ENCODE measurements at places on chromosomes 13 and 19.
A peak's percentile ranks its signal among the peaks of the same experiment; 100 is the strongest.

- no peak for DNase-seq
Observed at GRCh38 chr13:60629158-60629557, 232.1 kb downstream of the TDRD3 start.

DNA sequence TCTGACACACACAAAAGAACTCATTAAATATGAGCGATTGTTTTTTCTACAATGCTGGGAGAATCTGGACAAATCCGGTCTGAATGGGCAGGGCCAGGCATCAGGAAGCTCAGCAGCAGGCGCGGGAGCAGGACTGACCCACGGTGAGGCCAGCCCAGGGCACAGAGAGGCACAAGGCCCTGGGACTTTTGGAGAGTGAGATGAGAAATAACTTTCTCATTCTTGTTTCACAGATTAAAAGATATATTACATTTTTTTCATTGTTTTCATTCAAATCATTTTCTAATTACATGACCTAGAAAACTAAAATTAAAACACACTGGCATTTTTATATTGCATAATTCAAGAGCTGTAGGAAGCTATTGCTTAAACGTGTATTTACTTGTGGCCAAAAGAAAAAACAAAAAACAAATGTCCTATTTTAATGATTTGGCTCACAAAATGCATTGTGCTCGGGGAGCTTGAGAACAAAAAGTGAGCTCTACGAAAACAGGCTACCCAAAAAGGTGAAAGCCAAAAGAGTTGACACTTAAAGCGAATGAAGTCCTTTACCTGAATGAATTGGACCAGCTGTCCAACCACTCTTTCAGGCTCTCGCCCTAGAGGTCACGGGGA is 133.1 kb downstream of the TNFRSF19 start:
- DNase-seq = no peak

DNA sequence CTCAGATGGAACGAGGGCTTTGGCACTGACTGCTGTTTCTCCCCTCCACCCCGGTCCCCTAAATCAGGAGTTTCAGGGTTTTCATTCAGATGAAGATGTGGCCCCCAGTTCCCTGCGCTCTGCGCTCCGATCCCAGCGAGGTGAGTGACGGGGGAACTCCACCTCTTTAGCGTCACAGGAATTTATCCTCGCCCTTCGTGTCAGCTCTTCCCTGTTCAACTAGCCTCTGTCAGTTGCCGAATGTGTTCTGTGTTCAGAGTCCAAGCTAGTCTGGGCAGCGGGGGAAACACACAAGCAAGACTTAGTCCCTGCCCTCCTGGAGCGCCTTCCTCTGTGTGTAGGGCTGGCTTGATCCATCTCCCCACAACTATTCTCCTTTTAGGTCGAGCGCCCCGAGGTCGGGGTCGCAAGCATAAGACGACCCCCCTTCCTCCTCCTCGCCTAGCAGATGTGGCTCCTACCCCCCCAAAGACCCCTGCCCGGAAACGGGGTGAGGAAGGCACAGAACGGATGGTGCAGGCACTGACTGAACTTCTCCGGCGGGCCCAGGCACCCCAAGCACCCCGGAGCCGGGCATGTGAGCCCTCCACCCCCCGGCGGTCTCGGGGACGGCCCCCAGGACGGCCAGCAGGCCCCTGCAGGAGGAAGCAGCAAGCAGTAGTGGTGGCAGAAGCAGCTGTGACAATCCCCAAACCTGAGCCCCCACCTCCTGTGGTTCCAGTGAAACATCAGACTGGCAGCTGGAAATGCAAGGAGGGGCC is 1.8 kb downstream of the KMT2B start:
- no peak for DNase-seq

GRCh38 chr19:30649934-30650614 is 277.9 kb downstream of the ZNF536 start:
- peak; percentile 59 for DNase-seq

DNA sequence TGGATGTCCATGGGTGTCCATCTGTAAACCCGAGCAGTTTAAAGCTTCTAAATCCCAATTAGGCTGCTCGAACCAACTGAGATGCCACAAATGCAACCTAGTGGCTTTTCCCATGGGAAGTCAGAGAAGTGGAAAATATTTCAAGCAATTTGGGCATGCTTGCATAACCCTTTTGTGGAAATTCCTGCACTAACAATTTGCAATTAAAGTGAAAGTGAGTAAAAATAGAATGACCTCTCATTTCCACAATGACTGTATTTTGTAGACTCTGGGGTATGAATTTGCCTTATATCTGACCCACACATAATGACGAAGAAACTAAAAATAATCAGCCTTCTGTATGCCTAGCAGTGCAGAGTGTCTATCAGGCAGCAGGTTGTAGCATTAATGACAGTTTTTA is 91.8 kb upstream of the TSC22D1 start:
- no peak for DNase-seq

DNA sequence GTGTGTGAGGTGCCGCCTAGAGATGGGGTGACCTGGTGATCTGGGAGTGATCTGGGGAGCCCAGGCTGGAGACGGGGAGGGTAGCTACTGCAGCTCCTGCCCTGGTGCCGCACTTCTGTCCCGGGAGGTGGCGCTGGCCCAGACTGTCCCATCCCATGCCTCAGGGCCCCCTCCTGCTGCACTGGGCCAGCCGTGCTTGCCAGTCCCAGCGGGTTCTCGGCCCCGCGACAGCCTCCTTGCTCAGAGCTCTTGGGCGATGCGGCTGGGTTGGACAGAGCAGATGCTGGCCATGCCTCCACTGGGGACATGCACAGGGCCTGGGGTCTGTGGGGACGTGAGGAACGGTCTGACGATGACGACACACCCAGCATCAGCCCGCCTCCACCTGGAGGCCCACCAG is 2.5 kb downstream of the RAX2 start:
- DNase-seq = no peak

- DNase-seq = peak; percentile 25
Observed at GRCh38 chr13:35549481-35549880, 73.0 kb upstream of the MAB21L1 start.

- DNase-seq = no peak
Observed at GRCh38 chr19:35458731-35459391, 10.8 kb downstream of the FFAR2 start.

GRCh38 chr13:26872525-26873385 is 112.2 kb upstream of the GPR12 start:
- DNase-seq = peak; percentile 75

DNA sequence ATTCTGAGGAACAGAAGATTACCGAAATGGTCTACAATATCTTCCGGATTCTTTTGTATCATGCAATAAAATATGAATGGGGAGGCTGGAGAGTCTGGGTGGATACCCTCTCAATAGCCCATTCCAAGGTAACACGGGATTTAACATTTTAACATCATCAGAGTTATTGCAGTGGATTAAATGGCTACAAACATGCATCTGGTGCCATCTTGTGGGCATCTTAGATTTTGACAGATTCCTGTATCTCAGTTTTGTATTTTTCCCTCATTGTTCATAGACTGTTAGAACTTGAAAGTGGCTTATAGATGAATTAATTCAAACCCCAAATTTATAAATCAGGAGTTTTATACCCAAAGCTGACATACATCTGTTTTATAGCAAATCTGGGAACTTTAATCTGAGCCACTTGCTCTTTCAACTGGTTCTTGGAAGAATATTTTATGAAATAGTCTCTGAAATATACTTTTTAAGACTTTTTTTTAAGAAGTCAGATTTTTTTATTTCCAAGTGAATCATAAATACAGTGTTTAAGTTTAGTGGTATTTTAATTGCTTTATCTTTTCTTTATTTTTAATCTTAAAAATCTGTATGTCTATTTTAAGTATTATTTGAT is 215.2 kb downstream of the NBEA start:
- DNase-seq = peak; percentile 51

DNA sequence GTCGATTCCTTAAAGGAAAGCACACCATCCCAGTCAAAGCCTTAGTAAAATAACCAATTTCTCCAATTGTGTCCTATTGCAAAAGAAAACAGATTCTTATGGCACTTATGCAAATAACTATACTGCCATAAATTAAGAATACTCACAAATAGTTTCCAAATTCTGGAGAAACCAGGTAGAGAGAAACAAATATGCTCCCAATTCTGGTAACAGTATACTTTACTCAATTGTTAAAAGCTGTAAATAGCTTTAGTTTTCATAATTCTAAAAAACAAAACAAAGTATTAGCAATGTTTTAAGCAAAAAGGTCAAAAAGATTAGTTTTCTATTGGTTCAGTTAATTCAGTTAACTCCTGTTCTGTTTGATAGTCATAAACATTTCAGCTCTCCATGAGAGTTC is 18.2 kb upstream of the UBAC2 start:
- DNase-seq = no peak

- no peak for DNase-seq
Observed at GRCh38 chr13:98492335-98493041, 84.4 kb downstream of the STK24 start.

DNA sequence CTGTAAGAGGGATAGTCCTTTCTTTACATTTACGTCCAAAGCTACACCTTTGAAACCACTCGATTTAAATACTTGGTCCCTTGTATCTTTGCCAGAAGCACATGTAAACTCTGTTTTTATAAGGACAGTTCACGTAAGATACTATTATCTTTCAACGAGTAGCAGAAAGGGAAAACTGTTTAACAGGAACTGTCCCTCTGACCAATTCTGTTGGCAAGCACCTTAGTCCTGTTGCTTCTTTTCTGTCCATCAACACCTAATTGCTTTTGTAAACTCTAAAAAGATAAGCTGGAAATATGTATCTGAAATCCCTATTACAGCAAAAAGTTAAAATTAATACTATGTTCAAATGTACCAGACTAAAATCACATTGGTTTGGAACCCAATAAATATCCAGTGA is 37.4 kb downstream of the PCDH9 start:
- no peak for DNase-seq

DNA sequence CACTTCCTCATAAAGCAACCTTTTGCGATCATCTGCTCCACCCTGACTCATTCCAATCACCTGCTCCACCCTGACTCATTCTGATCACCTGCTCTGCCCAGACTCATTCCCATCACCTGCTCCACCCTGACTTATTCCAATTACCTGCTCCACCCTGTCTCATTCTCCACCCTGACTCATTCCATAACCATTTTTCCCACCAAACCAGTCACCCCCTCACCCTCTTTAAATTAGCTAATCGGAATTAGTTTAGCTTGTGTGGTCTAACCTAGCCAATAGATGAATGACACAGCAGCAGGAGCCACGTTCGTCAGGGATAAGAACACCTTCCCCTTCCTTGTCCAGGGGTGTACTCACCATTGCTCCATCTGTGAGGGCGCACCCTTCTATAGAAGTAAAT is 134.0 kb downstream of the COG6 start:
- DNase-seq = no peak

DNA sequence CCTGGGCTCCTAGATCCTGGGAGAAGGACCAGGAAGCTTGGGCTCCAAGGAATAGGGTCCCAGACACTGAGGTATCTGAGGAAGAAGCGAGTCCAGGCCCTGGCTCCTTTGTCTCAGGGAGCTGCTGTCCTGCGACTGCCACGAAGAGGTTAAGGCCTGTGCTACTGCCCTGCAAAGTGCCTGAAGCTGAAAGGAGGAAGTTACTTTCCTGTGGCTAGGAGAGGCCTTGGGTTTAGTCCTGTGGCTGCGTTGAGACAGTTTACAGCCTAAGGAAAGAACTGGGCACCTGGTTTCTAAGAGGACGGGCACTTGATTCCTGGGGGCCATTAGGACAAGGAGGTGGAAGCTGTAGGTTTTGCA is 2.8 kb downstream of the MYADM start:
- DNase-seq = no peak

- DNase-seq = peak; percentile 71
Observed at GRCh38 chr19:46746281-46747057, at the start of gene STRN4. Gene STRN4, minus strand, starts transcription at chr19:46746450. Its CDS starts 20 bp downstream, at chr19:46746430.

DNA sequence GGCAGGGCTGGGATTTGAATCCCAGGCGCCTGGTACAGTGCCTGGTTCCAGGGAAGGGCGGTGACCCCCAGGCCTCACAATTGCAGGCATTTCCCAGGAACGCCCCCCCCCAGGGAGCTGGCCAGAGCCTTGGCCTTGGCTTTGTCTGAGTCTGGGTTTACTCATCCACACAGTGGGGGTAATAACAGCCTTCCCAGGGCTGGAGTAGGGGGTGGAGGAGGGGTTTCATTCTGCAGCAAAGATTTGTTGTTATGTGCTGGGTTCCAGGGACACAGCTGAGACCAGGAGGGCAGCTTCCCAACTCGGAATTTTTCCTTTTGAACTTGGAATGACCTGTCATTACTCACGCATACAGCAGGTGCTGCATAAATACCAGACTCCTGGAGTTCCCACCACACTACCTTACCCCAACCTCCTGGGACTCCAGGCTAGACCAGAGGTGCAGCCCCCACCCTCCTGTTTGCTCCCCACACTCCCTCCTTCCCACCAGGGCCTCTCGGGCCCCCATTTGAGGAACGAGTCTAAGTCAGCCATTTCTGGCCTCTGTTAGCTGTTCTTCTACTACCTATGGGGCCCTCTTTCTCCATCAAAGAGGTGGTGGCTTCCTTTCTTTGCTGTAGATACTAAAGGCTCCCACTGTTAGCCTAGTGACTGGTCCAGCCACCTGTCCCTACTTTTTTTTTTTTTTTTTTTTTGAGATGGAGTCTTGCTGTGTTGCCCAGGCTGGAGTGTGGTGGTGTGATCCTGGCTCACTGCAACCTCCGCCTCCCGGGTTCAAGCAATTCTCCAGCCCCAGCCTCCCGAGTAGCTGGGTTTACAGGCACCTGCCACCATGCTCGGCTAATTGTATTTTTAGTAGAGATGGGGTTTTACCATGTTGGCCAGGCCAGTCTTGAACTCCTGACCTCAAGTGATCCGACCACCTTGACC is 1.6 kb upstream of the ADAMTS10 start:
- no peak for DNase-seq

GRCh38 chr13:30409886-30410704 is 12.2 kb upstream of the UBE2L5 start:
- DNase-seq = no peak

DNA sequence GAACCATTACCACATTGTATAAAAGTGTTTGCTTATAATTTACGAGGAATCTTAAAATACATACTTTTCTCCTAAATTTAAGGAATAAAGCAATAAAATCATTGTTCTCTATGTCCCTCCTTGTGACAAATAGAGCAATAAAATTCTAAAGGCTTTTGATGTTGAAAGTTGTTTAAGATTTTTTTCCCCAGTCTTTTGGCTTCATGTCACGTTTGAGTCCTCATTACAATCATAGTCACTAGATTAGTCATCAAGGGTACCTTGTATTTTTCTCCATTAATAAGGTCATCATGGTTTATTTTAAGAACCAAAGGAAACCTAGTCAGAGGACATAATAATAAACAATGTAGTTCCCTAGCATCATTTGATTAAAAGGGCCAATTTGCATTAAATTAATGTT is 3.2 kb downstream of the WBP4 start:
- no peak for DNase-seq

GRCh38 chr13:30615866-30616541 is 1.7 kb upstream of the USPL1 start:
- DNase-seq = no peak

GRCh38 chr19:41341669-41342490 is 11.8 kb downstream of the TGFB1 start:
- no peak for DNase-seq

GRCh38 chr19:46296722-46297461 is at the start of gene HIF3A:
Gene HIF3A, plus strand, starts transcription at chr19:46297042. Its CDS starts 35 bp downstream, at chr19:46297077.
- peak; percentile 72 for DNase-seq

DNA sequence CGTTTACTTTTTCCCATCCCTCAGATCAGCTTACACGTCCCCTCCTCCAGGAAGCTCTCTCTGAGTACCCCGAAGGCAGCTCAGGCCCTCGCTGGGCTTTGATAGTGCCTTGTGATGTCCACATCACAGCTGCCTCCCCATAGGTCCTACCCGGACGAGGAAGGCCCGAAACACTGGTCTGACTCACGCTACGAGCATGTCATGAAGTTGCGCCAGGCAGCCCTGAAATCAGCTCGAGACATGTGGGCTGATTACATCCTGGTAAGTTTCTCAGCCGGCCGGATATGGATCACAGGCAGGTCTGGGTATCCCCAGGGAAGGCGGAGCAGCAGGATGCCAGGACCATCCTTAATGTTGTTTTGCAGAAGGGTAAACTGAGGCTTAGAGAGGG is 4.8 kb downstream of the COLGALT1 start:
- no peak for DNase-seq

Measured in BE2C (cell line).